ENCODE measurements at places on chromosomes 4 and X.

DNA sequence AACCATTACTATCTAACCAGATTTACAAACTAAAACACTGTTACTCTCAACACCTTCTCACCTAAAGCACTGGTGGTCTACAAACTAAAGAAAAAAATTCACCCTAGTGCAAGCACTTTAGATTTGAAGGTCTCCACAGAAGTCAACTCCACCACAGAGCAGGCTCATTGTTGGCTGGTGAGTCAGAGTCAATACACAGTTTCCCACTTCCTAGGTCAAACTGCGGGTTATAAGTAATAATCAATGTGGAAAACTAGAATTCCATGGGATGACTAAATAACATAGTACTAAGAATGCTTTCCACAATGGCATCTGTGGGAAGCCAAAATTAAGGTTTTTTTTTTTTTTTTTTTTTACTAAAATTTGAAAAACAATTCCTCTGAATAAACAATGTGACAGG lies 191.8 kb downstream of the PDGFC start:
- DNase-seq: peak; percentile 90

DNA sequence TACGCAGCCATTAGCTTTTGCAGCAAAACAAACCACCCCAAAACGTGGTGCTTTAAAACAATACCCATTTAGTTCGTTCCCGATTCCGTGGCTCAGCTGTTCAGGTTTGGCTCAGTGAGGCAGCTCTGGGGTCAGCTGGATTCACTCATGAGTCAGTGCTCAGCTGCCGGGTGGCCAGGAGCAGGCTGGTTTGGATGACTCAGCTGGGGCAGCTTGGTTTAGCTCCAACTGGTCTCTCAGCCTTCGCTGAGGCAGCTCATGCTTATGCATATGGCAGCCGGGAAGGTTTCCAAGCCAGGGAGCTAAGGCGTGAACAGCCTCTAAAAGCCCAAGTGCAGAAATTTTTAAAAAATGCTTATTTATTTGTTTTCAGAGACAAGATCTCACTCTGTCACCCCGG lies 13.3 kb upstream of the CD99 start:
- DNase-seq: peak; percentile 98

- no peak for DNase-seq
Measured at GRCh38 chr4:148044089-148044911, 312.4 kb downstream of the ARHGAP10 start.

- DNase-seq: no peak
Measured at GRCh38 chr4:47642191-47642830, 157.2 kb downstream of the ATP10D start.

- no peak for DNase-seq
Measured at GRCh38 chr4:13415068-13415785, 68.9 kb downstream of the RAB28 start.

DNA sequence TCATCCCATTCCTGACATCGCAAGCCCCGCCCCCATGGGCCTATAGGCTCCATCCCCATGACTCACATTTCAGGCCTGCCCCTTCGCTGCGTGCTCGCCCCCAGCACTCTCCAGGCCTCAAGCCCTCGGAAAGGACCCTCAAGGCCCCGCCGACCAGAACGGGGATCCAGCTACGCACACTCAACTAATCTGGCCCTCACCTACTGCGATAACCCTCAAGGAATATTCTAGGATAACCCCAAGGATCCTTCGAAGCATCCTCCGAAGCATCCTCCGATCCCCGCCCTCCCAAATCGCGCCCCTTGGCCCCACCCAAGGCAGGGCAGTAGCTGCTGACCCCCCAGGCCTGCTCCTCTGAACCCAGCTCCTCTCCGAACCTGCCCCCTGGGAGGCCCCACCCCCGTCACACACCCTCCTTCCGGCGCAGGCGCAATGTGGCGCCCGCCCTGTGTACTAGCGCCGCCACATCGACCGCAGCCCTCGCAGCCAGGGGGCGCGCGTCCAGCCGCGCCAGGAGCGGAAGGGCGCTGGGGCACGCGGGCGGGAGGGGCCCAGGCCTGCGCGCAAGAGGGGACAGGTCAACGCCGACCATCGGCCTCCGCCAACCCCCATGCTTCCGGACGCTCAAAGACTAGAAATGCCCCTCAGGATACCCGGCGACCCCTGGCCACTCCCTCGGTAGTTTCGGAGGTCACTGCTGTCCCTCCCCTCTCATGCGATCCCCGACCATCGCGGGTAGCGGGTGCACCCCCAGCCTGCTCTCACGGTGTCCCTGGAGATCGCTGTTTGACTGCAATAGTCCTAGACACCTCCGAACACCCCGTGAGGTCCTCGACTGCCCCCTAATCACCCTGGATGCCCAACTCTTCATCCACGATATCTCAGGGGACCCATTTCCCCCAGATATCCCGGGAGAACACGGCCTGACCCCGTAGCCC lies 6.4 kb upstream of the MAGIX start:
- DNase-seq: peak; percentile 83

DNA sequence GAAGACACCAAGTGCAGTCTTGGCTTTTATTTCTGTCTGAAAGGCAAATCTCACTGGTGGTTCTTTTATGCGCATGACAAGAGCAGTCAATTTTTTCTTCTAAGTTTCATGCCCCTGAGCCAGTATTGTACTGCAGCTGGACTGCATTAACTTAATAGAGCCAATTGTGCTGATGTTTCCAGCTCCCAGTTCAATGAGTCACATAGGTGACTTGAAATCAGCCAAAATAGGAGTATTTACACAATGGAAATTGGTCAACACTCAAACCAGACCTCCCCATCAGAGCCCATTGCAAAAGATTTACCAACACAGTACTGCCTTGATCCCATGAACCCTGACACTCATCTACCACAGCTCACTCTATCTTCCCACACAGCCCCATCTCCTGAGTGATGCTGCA lies 100.3 kb upstream of the GUCY1A1 start:
- no peak for DNase-seq

DNA sequence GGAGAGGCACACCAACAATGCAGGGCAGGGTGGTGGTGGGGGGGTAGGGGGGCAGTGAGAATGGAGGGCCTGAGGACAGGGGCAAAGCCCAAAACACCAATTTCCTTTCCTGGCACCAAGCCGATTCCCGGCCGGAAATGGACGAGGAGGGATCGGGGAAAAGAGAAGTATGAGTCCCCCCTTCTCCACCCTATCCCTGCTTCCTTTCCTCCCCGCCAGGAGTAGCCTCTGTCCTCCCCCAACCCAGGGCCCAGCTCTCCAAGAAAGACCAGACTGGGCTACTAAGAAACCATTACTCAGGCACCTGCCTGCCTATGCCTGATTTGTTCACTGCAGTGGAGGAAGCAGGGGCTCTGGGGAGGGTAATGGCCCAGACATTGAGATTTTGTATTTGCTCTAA lies 402 bp downstream of the CCDC120 start:
- DNase-seq: no peak

DNA sequence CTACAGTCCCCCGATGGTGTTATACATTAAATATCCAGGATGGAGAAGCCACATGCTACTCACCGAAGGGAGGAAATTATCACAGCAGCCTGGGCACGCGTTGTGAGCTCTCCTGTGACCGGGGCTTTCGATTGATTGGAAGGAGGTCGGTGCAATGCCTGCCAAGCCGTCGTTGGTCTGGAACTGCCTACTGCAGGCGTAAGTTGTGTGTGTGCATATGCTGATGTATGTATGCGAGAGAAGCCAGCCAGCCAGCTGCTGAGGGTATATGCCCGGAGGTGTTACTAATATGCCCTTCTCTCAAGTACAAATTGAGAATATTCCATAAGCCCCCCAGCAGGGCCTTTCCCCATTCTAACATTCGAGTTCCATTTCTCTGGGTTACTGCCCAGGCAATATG lies 18.2 kb downstream of the SRPX2 start:
- no peak for DNase-seq

- DNase-seq: no peak
Measured at GRCh38 chr4:99144070-99144469, at the start of gene ADH4. TSS of gene ADH4 (minus strand) at chr4:99144297. CDS start at chr4:99144222, 75 bp downstream.

- DNase-seq: no peak
Measured at GRCh38 chrX:151543706-151544105, 19.8 kb upstream of the PASD1 start.

DNA sequence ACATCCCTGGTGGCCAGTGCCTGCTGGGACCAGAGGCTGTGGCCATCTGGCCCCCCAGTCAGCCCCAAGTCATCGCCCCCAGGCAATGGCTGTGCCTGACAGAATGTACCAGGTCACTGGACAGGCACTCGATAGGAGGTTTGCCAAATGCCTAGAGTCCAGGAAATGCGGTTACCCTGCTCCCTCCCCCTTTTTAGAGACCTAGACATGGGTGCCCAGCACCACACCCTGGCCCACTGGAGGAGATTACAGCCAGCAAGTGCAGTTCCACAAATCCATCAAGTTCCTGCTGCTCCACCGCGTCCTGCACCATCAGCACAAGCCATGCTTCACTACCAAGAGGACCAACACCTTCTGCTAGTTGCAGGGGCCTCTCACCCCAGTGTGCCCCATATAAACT lies 16.2 kb upstream of the ZFX start:
- no peak for DNase-seq

DNA sequence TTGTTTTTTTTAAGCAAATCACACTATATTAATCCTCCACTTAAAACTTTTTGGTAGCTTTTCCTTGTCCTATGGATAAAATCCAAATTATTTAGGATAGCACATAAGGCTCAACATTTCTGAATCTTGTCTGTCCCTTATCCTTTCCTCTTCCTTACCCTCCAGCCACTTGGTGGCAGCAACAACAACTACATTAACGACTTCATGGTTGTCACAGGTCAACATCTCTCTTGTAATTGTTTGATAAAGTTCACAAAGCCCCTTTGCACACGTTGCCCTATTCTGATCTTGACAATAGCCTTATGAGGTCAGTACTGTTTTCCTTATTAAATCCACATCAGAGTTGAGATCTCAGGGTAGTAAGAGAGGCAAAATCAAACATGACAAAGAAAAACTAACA lies 269.0 kb upstream of the PABPC4L start:
- DNase-seq: no peak

- no peak for DNase-seq
Measured at GRCh38 chr4:147985376-147985775, 253.5 kb downstream of the ARHGAP10 start.

GRCh38 chrX:32842053-32842452 lies 369.3 kb downstream of the DMD start:
- DNase-seq: no peak

DNA sequence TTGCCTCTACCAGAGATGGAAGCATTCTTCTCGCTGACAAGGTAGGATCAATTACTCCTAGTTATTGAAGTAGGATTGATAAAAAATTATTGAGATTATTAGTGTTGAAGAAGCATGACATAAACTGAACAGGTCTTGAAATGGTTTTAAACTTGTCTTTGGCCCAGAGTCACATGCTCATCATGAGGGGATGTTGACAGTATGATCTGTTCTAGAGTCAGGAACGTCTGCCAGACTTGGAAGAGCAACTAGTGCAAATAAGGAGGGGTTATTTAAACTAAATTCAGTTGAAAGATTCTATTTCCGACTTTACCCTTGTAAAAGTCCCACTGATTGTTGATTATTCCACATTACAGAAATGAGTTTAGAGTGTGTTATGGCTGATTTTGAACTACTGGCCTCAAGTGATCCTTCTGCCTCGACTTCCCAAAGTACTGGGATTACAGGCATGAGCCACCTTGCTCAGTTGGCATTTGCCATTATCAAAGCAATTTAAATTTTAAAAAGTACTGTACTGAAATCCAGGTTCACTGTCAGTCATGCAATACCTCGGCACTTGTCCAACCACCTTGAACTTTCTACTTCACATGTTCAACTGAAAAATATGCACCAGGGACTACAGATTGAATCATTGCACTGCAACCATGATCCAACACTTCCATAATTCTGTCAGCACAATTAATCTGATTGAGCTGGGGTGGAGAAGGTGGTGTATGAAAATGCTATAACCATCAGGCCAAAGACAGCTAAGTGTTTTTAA lies 19.7 kb downstream of the FABP2 start:
- no peak for DNase-seq

GRCh38 chr4:181077341-181077740 lies 1165.9 kb upstream of the TENM3 start:
- no peak for DNase-seq

GRCh38 chr4:139014371-139015268 lies 961 bp upstream of the NOCT start:
- DNase-seq: peak; percentile 83

- DNase-seq: no peak
Measured at GRCh38 chrX:10598540-10598939, 21.8 kb downstream of the MID1 start.

- DNase-seq: no peak
Measured at GRCh38 chr4:25031077-25031621, 403 bp upstream of the LGI2 start.
